Fibroblast of skin of left biceps (primary cell): ENCODE measurements at places on chromosomes 4 and X.

DNA sequence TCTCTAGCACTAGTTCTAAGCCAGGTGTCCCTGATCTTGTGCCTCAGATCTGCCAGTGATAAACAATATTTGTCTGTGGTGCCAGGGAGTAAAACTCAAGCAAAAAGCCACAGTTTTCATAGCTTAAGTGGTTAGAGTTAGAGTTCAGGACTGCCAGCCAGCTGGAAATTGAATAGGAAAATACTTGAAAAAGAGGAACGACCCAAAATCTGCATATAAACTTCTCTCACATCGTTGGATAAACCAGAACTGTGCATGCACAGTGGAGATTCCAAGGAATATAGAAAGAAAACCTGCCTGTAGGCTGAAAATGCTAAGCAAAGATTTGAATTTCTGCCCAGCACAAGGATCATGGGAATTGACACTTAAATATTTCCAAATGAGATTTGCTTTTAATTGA lies 35.0 kb upstream of the GNPDA2 start:
- DNase-seq, result no peak

- DNase-seq, result no peak
Observed at GRCh38 chrX:10104958-10105658, 51.7 kb upstream of the CLCN4 start.

DNA sequence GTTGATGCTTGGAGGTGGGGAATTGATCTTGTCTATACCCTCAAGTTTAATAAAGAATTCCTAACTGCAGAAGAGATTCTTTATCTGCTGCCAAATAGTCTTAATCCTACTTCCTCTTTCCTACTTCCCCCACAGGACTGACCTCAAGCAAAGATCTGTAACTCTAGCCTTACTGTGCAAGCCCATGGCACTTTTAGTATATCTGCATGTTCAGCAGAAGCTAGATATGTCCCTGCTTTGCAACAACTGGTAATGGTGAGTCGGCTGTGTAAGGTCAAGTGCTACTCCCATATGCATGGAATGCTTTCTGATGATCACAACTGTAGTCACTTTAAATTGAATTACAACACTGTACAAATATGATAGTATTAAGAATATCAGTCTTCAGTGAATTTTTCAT lies 26.3 kb upstream of the PDS5A start:
- DNase-seq, result no peak

- DNase-seq, result no peak
Observed at GRCh38 chr4:28600958-28601357, 1740.3 kb downstream of the STIM2 start.

DNA sequence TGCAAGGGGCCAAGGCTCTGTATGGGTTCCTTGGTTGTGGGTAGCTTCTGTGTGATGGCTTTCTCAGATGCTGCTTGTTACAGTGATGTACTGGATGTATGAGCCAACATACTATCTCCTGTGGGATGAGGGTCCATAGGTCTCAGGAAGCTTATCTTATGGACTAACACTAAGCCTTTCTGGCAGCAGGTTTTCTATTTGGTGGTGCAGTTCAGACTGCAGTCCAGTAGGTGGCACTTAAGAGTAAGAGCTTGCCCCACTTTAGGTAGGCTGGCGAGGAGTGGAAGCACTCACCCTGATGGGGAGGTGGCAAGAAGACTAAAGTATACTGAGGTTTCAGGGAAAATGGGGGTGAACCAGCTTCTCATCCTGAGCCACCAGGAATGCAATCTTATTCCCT lies 306.7 kb upstream of the MAOA start:
- no peak for DNase-seq

DNA sequence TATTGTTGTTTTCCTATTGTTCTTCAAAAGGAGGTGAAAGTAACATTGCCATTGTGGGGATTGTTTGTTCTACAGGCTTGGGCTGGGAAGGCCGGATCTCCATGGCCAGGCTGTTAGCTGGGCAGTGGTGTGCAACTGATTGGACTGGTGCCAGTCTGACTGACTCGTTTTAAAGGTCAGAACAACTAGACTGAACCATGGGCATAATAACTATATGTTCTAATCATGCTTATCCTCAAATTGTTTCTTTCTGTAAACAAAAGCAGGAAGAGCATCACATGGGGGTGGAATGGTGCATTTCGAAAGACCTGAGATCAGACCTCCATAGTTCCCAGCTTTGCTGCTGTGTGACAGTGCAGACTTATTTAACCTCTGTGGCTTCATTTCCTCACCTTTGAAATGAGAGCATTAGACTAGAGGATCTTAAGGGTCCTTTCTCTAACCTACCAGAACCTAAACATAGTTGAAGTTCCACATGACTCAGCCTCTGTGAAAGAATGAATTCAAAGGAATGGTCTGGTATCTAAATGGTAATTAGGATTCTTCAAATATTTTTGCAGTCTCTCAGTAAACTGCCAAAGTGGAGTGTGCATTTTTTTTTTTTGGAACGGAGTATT lies 66.7 kb upstream of the PGRMC2 start:
- DNase-seq, result peak; percentile 90

DNA sequence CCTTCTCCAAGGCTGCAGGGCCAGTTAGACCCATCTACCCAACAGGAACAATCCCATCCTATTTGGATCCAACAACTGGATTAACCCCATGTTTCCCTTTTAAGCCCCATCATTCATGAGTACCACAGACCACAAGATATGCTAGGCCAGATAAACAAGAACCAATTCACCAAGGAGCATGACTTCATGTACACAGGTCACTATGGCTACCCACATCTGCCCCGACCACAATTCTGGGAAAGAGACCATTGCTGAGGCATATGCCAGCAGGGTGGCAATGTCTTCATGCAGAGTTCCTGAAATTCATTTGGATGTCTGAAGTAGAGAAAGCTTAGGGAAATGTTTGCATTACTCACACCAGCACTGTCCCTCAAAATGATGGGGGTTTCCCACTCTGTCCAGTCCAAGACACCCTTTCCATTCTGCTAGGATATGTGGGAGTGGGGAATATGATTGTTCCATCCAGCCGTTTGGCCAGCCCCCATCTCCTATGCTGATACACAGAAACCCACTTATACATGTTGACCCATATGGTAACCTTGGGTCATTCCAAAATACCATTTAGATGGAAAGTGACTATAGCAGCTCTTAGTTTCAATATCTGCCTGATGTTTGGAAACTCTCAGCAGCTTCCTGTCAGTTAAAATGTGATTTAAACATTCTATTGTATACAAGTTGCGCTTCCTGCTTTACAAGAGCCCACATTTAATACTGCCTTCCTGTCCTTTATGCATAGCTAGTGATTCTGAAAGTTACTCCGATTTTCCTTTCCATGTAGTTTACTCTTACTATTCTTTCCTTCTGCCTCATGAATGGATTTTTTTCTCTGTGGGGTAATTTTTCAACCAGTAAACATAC lies 129.0 kb downstream of the AMMECR1 start:
- no peak for DNase-seq

GRCh38 chr4:155964016-155964891 lies 10.6 kb upstream of the CTSO start:
- no peak for DNase-seq

GRCh38 chr4:4913628-4914027 lies 54.2 kb downstream of the MSX1 start:
- DNase-seq, result no peak

DNA sequence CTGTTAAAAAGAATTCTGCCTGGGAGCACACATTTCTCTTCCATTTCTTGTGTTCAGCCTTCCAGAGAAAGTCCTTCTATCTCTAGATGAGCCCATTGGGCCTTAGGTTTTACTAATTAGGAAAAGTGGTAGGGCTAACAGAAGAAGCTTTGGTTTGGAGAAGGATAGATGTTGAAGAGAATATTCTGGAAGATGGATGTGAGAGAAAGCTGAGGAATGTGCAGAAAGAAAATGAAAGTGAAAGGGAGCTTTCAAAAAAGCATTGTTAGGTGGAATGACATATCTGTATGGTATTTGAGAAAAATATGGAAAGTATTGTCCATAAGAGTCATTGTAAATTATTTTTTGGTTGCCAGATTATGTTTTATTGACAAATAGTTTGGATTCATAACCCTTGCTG lies 474.8 kb upstream of the SLIT2 start:
- DNase-seq, result no peak

- DNase-seq, result no peak
Observed at GRCh38 chrX:21373637-21374162, 518 bp upstream of the CNKSR2 start.

DNA sequence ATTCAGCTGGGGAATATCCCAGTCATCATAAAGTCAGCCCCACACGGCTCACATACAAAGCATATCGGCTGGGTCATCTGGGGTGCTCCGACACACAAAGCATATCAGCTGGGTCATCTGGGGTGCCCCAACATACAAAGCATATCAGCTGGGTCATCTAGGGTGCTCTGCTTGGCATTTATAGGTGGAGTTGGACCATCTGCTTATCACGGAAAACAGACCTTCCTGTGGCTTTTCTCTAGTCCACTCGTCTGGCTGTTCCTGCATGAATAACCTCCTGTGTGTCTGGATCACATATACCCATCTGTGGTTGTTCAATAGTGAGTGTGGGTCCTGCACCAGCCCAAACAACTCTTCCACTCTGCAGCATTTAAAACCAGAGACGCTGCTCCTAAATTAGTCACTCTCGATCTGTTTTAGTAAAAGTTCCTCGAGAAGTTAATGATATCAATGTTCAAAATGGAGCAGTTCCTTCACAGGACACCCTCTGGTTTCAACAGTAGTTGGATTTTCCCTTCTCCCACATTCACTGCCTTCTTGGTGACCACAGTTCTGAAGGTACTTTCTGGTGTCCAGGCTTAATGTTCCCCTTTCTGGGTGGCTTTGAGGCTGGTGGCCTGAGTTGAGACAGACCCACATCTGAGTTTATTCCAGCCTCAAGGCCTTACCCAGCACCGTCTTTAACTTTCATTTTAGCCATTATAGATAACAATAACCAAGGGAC lies 70.0 kb upstream of the FRG1 start:
- DNase-seq, result no peak

DNA sequence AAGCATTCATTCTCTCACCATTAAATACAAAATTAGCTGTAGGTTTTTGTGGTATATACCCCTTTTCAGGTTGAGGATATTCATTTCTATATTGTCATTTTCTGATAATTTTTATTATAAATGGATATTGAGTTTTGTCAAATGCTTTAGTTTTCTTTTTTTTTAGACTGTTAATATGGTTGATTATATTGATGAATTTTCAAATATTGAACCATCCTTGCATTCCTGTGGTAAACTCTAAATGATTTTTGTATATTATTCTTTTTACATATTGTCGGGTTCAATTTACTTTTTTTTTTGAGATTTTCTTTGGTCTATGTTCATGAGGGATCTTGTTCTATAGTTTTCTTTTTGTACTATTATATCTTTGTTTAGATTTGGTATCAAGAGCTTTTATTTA lies 165.1 kb downstream of the GPAT3 start:
- no peak for DNase-seq

- peak; percentile 62 for DNase-seq
Observed at GRCh38 chr4:140151699-140152012, 2.3 kb downstream of the MAML3 start.

- DNase-seq, result peak; percentile 31
Observed at GRCh38 chr4:77636902-77637301, 31.3 kb downstream of the CXCL13 start.

DNA sequence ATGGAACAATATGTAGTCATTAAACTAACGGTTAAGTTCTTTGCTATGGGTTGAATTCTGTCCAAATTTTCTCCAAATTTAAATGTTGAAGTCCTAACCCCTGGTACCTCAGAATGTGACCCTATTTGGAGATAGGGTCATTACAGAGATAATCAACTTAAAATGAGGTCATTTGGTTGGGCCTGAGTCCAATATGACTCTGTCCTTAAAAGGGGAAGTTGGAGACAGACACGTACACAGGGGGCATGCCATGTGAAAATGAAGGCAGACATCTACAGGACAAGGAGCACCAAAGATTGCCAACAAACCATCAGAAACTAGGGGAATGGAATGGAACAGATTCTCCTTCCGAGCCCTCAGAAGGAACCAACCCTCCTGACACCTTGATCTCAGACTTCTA lies 492.0 kb upstream of the FTHL17 start:
- no peak for DNase-seq

GRCh38 chr4:61212788-61213187 lies 12.7 kb downstream of the ADGRL3 start:
- no peak for DNase-seq

- DNase-seq, result no peak
Observed at GRCh38 chr4:13541720-13542576, 2.4 kb downstream of the NKX3-2 start.

DNA sequence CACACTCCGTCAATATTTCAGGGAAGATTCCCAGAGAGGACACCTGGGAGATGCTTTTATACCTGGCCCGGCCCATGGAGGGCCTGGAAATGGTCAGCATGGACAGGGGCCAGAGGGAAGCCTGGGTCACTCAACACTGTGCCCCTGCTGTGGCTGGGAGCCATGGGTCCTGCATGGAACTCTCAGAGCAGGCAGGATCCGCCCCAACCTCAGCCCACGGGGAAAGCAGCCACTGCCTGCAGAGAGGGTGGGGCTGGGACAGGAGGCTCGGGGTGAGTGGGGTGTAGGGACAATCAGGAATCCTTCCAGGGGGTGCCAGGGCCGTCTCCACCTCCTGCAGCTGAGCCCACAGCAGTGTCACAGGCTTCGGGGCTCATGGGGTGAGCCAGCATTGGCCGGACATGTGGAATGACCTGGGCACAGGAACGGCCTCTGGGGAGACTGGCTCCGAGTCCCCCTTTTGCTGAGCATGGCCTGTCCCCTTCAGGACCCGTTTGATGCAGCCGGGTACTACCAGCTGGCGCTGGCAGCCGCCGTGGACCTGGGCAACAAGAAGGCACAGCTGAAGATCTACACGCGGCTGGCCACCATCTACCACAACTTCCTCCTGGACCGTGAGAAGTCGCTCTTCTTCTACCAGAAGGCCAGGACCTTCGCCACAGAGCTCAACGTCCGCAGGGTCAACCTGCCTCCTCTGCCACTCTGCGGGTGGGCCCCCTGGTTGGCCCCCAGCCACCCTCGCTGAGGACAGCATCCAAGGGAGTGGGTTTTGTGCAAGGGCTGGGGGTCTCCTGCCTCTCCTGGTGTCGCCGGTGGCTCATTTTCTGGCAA lies 29.1 kb upstream of the HTRA3 start:
- DNase-seq, result no peak

- no peak for DNase-seq
Observed at GRCh38 chr4:184883024-184883423, 57.3 kb upstream of the ACSL1 start.

GRCh38 chr4:7347981-7348380 lies 86.7 kb downstream of the PSAPL1 start:
- no peak for DNase-seq

- DNase-seq, result no peak
Observed at GRCh38 chr4:111221371-111221770, 598.5 kb upstream of the PITX2 start.
